ENCODE measurements at places on chromosomes 5 and 9. TPM values are rescaled to one million over a fixed set of nuclear protein-coding genes. Genes with fewer than 3 reads are reported as not detected.

Gene ADGRD2
- total RNA-seq, result not detected

Gene IPO11
- 23.3 TPM for total RNA-seq

Gene IL13
- total RNA-seq, result 0.84 TPM

Gene ZNF454
- total RNA-seq, result 0.17 TPM

DNA sequence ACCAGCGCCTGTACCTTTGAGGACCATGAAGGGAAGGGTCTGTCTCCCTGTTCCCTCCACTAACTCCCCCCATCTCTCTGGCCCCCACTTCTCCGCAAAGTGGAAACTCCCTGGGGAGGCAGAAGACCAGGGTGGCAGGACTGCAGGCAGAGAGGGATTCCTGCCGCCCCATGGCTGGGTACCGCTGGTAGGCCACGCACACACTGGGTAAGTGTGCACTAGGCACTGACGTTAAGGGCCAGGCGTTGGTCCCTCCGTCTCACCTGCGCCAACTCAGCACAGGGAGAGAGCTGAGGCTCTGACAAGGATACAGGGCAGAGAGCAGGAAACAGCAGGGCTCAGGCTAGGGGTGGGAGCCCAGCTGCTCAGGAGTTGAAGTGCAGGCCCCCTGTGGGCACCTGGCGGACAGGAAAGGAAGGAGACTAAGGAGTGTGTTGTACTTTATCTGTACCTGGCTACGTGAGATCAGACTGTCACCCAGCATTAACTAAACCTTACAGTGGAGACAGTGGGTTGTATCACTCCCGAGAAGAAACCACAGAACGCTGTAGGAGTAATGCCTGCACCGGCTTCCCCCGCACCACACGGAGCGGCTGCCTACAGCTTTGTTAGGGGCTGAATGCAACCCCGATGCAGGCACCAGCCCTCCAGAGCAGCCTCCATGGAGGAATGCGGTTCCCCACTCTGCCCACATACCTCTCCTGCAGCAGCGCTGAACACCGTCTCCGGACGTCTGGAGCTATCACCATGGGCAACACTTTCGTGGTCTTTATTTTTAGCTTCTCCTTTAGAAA lies 34.2 kb upstream of the CLPTM1L start:
- no peaks in the 10 kb centered on the region for H3K27me3 ChIP-seq
- no peak for DNase-seq
- H3K4me1 ChIP-seq, result peaks cover 5% of the 10 kb centered on the region

DNA sequence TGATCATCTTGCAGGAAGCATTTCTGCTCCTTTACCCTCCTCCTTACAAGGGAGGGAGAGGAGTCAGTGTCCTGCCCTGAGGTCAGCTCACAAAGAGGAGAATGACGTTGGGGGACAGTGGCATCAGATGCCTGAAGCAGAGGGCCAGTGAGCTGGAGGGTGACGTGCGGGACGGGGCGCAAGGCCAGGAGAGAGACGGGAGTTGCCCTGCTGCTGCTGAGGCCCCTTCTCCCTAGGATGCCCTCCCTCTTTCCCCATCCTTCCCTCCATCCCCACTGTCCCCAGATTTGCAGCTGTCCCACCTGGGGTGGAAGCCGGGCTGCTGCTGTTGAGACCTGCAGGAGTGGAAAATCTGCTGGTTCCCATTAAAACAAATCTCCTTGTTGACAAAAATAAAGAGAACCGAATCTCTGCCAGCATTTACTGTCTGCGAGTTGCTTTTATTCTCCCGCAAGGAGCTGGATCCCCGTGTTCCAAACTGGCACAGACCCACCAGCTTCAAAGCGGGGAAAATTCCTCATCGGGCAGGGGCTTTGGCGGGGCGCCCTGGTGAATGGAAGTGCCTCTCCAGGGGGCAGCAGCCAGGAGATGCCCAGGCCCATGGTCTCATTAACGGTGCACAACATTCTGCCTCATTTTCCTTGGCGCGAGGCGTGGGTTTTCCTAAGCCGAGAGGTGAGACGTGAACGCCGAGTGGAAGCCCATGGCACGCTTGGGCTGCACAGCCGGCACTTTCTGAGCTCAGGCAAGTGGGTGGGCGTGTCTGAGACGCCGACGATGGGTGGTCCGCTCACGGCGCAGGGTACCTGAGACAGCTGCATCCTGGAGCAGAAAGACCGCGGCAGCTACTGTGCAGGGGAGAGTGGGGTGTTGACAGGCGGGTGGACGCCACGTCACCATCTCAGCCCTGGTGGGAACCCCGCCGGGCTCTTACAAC lies 13.9 kb upstream of the COL5A1 start:
- no peaks in the 10 kb centered on the region for H3K4me1 ChIP-seq
- H3K27ac ChIP-seq, result no peak overlapping the region
- H3K36me3 ChIP-seq, result no peaks in the 10 kb centered on the region
- DNase-seq, result no peak
- no peak overlapping the region for H3K4me3 ChIP-seq
- H3K27me3 ChIP-seq, result no peaks in the 10 kb centered on the region

DNA sequence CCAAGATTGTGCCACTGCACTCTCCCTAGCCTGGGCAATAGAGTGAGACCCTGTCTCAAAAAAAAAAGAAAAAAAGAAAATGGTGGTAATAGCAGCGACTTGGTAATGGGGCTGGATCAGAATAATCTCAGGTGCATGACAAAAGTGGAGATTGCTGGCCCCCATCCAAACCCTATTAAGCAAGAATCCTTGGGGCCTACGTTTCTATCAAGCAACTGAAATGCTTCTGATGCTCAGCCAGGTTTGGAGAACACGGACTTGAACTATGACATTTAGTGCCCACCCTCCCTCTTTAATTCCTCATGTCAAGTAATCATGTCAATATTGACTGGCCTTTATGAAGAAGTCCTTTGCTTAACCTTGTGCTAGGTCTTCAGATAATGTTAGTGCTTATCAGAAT lies 6.6 kb downstream of the C5orf52 start:
- no peak overlapping the region for H3K27ac ChIP-seq
- no peaks in the 10 kb centered on the region for H3K36me3 ChIP-seq
- H3K4me3 ChIP-seq, result no peak overlapping the region
- H3K27me3 ChIP-seq, result no peaks in the 10 kb centered on the region
